ENCODE measurements at places on chromosomes 3 and 15.

GRCh38 chr3:192194085-192194484 lies 533.3 kb downstream of the FGF12 start:
- DNase-seq, result no peak

- no peak for DNase-seq
Measured at GRCh38 chr15:42592716-42593115, 17.3 kb downstream of the STARD9 start.

GRCh38 chr3:107604057-107604822 lies 81.5 kb downstream of the BBX start:
- DNase-seq, result no peak

DNA sequence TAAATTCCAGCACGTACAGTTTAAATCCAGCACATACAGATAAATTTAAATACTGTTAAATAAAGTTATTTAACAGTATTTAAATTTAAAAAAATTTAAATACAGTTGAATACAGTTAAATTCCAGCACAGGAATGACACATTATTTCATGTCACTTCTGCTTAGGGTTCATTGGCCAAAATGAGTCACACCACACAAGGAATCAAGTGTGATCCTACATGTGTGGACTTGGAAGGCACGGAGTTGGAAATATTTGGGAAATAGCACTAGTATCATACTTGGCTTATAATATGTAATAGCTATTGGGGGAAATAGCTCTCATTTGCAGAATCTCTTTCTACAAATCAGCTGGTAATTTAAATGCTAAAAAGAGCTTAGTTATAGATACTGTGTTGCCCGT lies 10.6 kb downstream of the RAB7A start:
- DNase-seq, result no peak

GRCh38 chr15:38991126-38991525 lies 426.5 kb upstream of the RASGRP1 start:
- DNase-seq, result no peak

GRCh38 chr3:184481984-184482671 lies 79.5 kb upstream of the EPHB3 start:
- DNase-seq, result no peak
